ENCODE measurements at places on chromosomes 1 and 21.

- DNase-seq = no peak
These were observed 7.1 kb upstream of the MROH9 start for GRCh38 chr1:170927955-170928840.

DNA sequence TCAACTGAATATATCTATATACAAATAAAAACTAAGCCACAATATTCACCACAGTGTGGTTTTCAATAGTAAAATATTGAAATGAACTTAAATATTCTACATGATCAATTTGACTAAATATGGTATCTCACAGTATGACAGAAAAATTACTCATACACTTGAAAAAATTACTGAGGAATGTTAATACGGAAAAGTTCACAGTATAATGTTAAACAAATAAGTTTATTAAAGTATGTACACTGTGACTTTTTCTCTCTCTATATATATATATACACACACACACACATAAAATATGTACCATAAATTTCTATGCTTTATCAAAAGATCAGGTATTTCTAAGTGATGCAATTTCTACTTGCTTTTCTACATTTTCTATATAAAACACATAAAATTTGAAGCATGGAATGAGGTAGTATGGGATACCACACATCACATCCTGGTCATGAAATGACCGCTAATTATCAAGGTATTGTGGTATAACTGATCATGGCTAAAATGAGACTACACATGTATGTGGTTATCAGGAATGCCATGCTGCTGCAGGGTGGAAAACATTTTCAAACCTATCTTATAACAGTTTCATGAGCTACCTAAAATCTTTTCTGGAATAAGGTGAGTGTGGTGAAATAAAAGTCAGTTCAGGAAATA lies 102.3 kb downstream of the CDC42BPA start:
- no peak for DNase-seq

DNA sequence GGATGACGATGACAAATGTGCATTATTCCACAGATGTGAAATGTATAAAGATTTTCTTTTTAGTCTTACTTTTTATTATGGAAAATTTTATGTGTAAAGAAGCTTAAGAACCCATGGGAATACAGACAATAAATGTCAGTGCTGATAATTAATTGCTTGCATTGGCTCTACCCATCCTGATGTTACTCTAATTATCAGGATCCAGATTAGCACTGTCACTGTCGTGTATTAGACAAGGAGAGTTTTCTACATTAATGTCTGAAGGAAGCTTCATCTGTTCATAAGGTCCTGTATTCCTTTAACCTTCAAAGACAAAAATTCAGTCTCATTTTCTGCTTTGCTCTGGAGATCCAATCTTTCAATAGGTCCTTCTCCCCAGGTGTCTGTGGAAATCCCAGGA lies 259.1 kb upstream of the ADAMTS5 start:
- DNase-seq = no peak

GRCh38 chr1:15153184-15153841 lies at the start of gene TMEM51:
TMEM51 (plus strand) TSS chr1:15153747; CDS start chr1:15215088, 61,341 bp downstream.
- no peak for DNase-seq

GRCh38 chr21:22758478-22758877 lies 1760.3 kb downstream of the NCAM2 start:
- DNase-seq = no peak

DNA sequence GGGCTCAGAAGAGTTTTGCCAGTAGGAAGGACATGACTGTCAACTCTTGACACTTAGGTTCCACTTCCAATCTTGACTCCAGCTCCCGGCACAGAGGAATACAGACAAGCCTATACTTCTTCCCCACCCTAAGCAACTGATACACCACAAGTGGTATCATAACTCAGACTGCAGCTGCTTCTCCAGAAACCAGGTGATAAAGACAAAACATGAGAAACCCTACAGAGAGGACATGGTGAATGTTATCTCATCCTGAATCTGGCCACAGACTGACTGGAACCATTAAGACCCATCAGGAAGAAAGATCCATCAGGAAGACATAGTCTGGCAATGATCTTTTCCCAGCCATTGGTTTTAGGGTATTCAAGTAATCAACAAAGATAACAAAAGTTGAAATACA lies 13.8 kb downstream of the PAXBP1 start:
- no peak for DNase-seq

DNA sequence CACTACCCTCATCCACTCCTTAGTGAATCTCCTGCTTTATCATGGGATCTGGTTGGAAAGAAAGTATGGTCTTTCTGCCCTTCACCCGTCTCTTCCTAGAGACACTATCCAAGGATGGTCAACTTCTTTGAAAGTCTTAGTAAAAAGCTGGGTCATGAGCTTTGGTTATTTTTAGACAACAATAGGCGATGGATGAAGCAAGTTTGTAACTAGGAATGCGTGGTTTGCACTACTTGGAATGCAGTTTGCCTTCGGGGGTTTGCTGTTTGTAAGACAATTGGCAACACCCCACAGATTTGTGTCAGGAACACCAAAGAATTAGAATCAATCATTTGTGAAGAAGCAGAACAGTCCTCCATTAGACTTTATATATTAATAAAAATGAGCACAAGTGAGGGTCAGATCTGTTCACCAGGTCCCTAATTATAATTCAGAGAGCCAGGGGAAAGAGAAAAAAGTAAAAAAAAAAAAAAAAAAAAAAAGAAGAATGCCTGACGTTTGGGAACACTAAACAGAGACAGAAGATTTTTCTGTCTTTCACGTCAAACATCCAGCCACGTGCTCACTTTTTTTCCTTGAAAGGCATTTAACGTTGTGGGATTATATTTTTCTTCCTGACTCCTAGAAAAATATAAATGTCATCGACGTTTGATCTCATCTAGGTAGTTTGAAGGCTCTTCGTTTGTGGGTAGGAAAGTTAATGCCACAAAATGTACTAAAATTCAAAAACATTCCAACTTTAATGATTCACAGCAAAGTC lies 60.7 kb upstream of the BTG3 start:
- no peak for DNase-seq

GRCh38 chr21:43720539-43721166 lies 1.7 kb downstream of the PDXK start:
- no peak for DNase-seq

DNA sequence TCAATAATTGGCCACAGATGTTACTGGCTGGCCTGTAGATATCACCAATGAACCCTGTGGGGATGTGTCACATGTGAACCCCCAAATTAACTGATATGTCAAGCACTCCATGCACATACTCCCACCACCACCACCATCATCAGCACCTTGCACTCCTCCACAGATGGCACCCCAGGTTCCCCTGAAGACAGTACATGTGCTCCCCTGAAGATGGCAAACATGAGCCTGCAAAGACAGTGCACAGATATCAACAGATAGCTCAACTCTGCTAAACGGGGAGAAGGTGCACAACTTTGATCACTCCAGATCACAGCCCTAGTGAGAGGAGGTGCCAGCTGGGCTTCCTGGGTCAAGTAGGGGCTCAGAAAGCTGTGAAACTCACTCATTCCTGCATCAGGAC lies 74.4 kb downstream of the CLCA4 start:
- DNase-seq = no peak

- peak; percentile 36 for DNase-seq
These were observed 65.5 kb downstream of the UBE2U start for GRCh38 chr1:64268653-64269557.

DNA sequence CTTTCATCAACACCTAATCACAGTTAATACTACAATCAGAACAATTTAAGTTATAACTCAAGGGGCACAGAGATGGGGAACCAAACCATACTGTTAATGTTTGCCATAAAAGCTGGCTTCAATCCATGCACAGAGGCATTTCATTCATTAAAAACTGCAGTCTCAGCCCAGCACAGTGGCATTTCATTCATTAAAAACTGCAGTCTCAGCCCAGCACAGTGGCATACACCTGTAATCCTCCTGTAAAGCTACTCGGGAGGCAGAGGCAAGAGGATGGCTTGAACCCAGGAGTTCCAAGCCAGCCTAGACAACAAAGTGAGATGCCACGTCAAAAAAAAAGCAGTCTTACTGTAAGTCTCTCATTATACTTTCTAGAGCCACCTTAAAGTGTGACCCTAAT lies 29.2 kb downstream of the ARID4B start:
- DNase-seq = no peak

DNA sequence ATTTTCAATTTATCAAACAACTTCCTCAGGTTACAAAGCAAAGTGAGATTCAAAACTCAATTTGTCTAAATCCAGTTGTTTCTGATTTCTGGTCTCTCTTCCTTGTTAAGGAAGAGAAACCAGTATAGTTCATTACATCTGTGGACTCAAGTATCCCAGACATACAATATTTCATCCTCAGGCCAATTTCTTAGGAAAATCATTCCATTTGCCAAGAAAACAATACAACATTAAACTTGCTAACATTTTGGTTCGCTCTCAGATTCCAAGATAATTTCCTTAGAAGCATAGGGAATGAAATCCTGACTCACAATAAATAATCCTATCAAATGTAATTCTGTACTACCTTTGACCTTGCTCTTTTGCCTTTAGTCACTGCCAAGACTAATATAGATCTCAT lies 11.2 kb upstream of the TTLL7 start:
- no peak for DNase-seq

DNA sequence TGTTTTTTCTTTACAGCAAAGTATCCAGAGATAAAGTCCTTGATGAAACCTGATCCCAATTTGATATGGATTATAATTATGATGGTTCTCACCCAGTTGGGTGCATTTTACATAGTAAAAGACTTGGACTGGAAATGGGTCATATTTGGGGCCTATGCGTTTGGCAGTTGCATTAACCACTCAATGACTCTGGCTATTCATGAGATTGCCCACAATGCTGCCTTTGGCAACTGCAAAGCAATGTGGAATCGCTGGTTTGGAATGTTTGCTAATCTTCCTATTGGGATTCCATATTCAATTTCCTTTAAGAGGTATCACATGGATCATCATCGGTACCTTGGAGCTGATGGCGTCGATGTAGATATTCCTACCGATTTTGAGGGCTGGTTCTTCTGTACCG lies 6.5 kb downstream of the DEGS1 start:
- DNase-seq = no peak

DNA sequence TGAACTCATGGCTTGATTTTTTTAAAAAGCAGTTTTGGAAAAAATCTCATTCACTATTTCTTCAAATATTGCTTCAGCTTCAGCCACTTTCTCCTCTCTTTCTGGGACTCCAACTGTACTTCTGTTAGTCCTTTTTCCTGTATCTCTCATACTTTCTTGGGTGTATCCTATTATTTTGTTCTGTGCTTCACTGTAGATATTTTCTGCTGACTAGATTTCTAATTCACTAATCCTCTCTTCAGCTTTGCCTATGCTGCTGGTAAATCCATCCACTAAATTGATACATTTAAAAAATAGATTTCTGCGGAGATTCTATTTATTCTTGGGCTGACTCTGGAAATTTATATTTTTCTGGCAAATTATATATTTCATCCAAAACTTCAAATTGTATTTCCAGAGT lies 4.9 kb upstream of the KCNE2 start:
- no peak for DNase-seq

DNA sequence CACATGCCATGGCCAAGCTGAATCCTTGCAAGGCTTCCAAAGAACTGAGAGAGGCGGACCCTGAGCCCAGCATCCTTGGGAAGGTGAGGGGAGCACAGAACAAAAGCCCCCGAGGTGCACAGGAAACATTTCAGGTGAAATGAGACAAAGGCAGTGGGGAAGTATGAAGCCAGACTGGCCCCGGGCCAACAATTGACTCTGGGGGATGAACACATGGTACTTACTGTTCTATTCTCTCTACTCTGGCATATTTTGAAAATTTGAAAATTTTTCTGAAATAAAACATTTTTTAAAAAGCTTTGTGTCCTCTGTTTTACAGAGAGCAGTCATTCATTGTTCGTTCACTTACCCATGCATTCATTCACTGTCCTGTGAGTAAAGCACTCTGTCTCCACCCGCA lies 77.7 kb downstream of the GRIK3 start:
- no peak for DNase-seq

DNA sequence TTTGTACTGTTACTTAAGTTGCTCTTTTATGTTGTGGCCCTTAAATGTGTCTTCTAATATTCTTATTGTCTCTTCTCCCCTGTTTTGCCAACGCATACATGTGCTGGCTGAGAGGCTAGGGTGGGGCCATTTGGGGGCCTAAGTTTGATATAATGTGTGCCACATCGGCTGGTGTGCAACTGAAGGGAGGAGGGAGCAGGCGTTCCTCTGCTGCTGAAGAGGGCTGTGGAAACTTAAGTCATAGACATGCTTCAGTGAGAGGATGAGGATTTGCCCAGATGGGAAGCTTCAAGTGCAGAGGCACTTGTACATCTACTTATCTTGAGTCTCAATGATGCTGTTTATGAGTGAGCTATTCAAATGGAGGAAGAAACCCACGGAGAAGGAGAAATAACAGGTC lies 630.6 kb downstream of the LMO4 start:
- no peak for DNase-seq

- no peak for DNase-seq
These were observed 374 bp downstream of the MAB21L3 start for GRCh38 chr1:116111524-116112021.

DNA sequence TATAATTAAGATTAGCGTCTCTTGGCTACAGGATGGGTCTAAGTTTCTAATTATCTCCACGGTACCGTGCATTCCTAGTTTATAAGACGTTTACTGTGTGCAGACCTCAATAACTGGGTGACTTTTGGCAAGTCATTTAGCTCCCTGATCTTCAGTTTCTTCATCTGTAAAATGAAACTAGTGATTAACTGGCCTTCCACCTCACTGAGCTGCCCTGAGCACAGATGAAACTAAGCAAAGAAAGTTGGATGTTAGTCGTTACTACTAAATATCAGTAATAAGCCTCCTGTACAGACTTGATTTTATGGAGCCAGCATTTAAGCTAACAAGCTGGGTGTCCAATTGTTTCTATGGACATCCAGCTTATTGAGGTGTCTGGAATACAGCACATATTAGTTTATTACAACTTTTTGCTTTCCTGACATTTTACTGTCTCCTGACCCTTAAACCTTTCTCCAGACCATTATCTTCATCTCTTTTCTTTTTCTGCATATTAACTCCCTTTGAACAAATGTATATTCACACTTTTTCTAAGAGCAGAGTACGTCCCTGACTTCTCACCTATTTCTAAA lies 1.1 kb downstream of the CR2 start:
- DNase-seq = no peak

DNA sequence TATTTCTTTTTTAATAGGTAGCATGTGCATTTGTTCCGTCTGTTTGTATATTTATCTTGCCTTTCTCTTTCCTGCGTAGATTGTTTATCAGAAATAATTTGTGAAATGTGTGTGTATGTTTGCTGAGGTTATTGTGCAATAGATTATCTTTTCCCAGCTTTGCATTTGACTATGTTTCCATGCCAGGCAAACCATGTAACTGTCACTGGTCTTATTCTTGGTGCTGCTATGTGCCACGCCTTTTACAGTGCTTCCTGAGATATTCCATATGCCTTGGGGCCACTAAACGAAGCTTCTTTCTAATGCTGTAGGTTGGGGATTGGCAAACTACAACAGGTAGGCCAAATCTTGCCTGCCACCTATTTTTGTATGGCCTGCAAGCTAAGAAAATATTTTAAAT lies 598.8 kb downstream of the PLPP3 start:
- DNase-seq = no peak

DNA sequence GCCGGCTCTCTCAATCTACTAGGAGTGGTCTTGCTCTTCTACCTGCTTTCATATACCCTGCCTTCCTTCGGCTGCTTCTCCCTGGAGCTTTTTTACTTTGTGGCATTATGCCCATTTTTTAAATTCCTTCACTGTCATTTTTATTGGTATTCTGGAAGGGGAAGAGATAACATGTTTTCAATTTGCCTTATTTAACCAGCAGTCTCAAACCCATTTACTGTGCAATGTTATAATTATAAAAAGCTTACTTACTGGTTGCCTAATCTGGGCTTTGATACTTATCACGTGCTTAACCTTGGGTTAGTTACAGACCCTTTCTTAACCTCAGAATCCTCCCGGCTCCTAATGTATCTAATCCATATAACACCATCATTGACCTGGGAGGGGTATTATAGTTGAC lies 128.1 kb downstream of the SIPA1L2 start:
- no peak for DNase-seq

Data from effector memory CD8-positive, alpha-beta T cell (primary cell).